Activated T-helper 1 cell treated with anti-CD3 and anti-CD28 coated beads, Interleukin-2, amount 50 U/mL, for 16 hours (primary cell): ENCODE measurements at places on chromosomes 5 and 9.

- DNase-seq = no peak
Measured at GRCh38 chr5:85453026-85453349, 1068.3 kb upstream of the EDIL3 start.

DNA sequence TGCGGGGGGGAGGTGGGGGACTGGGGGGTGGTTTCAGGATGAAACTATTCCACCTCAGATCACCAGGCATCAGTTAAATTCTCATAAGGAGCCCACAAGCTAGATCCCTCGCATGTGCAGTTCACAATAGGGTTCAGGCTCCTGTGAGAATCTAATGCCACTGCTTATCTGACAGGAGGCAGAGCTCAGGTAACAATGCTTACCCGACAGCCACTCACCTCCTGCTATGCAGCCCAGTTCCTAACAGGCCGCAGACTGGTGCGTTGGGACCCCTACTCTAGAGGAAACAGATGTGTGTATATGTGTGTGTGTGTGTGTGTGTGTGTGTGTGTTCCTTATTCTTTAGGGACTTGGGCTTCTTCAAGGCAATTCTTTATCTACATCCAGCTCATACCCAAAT lies 352.3 kb upstream of the CCNH start:
- no peak for DNase-seq

DNA sequence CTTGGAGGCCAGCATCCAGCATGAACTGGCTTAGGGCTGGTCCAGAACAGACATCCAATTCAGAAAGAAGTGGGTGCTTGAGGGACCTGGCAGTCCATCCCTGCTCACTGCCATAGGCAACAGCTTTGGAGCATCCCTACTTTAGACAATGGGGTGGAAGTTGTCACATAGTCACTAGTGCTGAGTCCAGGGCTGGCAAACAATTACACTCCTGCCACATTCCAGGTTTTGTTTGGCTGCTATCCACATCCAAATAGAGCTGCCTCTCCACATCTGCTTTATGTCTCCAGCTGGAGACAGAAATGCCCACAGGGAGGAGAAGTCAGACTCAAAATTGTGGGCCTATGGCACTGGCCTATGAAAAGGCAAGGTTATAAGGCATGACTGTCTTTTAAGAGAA lies 7.0 kb downstream of the FSTL4 start:
- no peak for DNase-seq

DNA sequence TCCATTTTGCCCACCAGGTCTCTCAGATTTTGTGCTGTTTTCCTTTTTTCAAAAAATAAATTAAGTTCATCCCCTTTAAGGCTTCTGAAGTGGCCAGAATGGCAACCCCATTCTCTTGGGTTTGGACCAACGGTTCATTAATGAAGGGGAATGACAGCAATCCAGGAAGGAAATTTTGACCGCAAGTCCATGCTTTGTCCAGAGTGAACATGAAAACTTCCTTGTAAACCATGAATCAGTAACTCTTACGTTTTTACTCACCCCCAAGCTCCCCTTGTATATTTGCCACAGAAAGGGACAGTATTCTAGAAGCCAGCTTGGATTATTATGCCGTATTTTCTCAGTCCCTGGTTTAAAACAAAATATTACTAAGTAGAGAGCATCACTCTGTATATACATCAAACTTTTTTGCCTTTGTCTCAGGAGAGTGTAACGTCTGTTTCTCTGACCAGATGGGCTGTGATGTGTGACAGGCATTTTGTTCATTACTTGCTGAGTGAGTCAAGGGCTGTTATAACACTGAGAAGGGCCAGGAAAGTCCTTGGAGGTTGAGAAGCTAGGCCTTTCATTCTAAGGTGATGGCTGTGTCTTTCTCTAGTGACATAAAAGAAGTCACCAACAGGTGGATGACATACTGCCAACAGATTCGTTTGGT lies 148.2 kb downstream of the SMARCA2 start:
- no peak for DNase-seq

- no peak for DNase-seq
Measured at GRCh38 chr9:123834889-123835562, 94.9 kb downstream of the DENND1A start.

DNA sequence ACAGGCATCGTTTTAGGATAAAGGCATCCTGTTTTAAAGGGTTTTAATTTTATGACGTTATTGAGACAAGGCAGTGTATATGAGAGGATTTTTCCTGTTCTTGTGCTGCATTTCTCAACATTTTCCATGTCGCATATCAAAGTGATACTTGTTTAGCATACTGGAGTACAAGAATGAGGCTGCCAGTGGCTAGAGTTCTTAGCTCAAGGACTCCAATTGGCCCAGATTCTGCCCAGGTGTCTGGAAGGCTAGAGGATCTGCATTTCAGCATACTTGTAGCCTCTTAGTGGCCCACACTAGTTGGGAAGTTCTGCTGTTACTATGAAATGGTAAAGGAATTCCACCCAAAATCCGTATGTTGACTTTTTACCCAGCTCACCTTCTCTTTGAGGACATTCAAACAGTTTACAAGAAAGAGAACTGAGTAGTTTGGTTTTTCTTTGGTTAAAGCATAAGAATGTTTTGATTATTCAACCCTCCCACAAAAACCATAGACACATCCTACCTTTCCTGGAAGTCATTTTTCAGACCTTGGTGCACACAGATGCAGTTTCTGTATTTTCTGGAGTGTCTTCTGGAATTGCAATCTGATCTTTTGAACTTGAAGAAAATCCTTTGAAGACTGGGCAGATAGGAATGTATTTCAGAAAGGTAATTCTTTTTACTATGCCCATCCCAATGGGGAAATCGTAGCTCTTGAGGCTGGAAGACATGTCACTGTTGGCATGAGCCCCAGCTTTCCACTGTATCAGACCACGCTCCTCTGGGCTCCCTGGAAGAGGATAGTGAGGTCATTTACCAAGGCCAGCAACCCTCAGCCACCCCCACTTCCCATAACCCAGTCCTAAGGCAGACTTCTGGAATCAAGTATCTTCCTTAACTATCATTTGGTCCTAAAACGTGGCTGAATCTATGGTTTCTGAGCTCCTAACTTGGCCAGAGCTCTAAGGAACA lies 11.3 kb downstream of the SLC23A1 start:
- no peak for DNase-seq

- no peak for DNase-seq
Measured at GRCh38 chr5:175620527-175620926, 37.3 kb upstream of the HRH2 start.

DNA sequence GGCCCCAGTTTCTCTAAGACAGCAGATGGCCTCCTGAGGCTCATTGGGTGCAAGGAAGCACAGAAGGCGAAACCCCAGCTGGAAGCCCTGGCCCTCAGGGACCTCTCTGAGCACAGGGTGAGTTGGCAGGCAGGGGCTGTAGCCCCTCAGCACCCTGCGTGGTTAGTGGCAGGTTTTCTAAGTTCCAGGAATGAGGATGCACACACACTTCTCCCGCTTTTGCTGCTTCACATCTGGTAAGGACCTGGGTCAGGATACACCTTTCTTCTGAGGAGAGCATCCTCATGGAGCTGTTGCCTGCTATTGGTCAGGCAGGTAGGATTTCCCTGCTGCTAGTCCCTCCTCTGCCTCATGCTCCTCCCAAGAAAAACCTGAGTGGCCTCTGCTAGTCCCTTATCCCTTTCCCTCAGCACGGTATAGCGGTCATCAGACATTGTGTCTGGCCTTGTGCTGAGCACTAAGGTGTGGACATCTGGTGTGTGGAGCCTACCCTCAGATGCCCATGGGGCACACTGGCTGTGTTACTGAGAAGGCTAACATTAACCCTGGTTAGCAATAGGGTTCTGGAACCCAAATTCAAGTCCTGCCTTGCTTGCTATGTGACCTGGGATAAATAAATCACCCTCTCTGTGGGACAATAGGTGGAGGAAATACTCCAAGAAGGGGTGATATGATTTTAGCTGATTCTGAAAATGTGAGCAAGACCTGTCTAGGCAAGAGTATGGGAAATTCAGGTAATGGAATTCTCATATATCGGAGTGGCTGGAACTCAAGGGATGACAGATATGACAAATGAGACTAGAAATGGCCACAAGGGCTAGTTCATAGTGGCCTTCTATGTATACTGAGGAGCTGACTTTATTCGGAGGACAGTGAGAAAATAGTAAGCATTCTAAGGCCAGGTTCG lies 1.6 kb downstream of the SLC22A4 start:
- no peak for DNase-seq

- no peak for DNase-seq
Measured at GRCh38 chr5:159961176-159962160, 45.2 kb downstream of the ADRA1B start.

- no peak for DNase-seq
Measured at GRCh38 chr9:126561582-126561981, 52.1 kb upstream of the LMX1B start.

DNA sequence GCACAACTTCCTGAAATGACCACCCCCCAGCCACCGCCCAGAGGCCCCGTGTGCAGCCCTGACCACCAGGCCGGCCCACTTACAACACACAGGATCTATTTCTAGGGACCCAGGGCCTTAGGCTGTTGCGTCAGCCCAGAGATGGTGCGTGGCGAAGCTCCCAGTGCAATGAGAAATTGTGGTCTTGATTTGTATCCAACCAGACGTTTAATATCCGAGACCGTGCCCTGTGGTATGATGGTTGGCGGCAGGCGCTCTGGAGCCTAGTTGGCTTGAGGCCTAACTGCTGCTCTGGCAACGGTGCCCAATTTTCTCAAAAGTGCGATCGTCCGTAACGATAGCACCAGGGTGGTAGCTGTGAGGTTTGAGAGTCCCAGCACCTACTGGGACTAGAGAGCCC lies 32.6 kb upstream of the SLC6A19 start:
- DNase-seq = no peak

DNA sequence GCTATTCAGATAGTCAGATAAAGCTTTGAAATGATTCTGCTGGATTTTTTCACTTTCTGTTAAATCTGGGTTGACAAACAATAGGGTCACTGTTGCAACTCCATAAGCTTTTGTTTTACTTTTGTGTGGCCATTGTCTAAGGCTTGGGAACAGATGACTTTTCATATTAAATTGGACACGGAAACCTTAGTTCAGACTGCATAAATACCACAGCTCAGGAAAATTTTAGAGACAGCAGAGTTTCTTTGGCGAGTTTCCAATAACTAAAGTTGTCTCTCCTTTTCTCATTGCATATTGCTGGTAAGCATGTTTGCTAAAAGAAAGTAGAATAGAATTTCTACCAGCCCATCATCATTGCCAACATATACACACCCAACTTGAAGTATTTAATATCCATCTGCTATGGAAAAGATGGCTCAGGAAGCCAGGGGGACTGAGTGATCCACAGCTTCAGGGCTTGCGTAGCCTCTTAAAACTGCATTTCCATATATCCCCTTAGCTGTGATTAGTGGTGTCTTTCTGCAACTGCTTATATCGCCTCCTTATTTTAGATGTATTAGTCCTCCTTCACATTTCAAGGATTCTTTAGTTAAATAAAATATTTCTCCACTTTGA lies 168.2 kb downstream of the ARHGAP26 start:
- DNase-seq = no peak

GRCh38 chr5:514673-515072 lies 9.6 kb downstream of the SLC9A3 start:
- no peak for DNase-seq

GRCh38 chr9:120510816-120511215 lies 69.2 kb downstream of the CDK5RAP2 start:
- no peak for DNase-seq

- no peak for DNase-seq
Measured at GRCh38 chr5:143195491-143195890, 208.0 kb downstream of the NR3C1 start.

- no peak for DNase-seq
Measured at GRCh38 chr5:25160891-25161290, 516.1 kb upstream of the CDH10 start.

- DNase-seq = no peak
Measured at GRCh38 chr9:8895861-8896224, 1096.3 kb upstream of the DMAC1 start.

DNA sequence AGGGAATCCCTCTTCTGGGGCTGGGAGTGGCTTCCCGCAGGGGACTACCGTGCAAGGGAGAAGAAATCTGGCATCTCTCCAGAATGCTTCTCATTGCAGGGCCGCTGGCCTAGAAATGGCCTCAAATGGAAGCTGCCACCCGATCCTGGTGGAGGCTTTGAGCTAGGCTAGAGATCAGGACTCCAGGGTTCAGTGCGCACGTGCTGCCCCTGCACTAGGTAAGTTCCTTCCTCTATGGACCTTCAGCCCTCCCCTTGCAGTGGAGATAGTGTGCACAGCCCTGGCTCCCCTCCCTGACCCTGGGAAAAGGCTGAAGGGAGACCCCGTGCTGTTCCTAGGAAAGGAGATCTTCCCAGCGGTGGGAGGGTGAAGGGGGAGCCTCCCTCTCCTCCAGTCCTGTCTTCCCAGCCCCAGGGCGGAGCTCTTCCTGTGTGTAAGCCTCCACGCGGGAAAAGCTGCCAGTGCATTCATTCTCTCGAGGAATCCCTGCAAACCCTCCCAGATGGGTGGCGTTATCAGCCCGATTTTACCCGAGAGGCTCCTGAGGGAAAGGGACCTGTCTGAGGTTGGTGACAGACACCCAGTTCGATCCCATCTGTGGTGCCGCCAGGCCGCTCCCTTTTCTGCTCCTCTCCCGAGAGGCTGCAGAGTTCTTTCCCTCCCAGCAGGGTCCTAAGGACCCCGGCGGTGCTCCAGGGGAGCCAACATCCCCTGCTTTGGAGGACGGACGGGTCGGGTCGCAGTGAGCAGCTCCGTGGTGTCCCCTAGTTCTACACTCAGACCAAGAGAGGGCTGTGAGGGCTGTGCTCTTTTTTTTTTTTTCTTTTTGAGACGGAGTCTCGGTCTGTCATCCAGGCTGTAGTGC lies 1.4 kb upstream of the CERCAM start:
- DNase-seq = no peak

GRCh38 chr5:107464416-107464815 lies 206.3 kb downstream of the EFNA5 start:
- no peak for DNase-seq

DNA sequence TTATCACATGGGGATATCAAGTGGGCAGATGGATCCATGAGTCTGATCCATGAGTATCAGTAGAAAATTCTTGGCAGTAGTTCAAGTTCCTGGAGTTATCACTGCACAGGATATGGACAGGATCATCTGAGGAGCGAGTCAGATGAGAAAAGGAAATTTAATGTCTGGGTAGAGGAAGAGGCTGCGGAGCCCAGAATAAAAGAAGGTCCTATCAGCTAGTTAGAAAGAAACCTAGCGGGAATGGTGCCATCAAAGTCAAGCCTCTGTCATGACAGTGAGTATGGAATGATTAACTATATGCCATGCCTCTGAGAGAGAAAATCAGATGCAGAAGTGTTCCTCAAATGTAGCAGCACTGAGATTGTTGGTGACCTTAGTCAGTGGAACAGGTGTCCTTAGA lies 248.1 kb downstream of the PIK3R1 start:
- no peak for DNase-seq

- no peak for DNase-seq
Measured at GRCh38 chr9:131660466-131661405, 79.1 kb downstream of the RAPGEF1 start.
